ENCODE measurements at places on chromosomes 12 and 14. TPM values are rescaled to one million over a fixed set of nuclear protein-coding genes. Genes with fewer than 3 reads are reported as not detected.

DNA sequence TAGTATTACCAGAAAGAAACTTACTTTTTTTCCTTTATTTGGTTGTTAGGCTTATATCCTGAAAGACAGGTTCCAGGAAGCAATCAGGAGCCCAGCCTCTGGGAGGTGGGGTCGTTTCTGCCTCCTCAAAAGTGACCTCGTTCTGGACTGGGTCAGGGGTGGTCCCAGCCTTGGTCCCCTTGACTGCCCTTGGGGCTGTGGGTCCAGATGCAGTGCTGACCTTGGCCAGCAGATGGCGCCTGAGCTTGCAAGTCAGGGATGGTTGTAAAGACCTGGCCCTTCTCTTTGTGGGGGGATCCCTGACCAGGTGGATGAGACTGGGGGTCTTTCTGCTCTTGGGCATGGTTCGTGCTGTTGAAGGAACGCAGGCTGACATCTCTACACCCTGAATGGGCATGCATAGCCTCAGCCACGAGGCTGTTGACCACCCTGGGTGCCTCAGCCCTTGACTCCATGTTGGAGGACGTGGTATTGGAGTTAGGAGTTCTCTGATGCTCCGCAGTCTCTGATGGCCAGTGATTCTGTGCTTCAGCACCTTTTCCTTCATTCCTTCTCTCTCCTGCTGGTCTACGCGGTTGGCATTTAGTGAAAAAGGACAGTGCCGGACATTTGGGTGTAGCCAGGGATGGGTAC is 62.4 kb downstream of the ADCK1 start:
- peak; percentile 89 for DNase-seq
- H3K4me3 ChIP-seq: no peak overlapping the region
- no peaks in the 10 kb centered on the region for H3K27me3 ChIP-seq
- H3K36me3 ChIP-seq: peaks cover 12% of the 10 kb centered on the region
- H3K27ac ChIP-seq: no peak overlapping the region
- peaks cover 6% of the 10 kb centered on the region for H3K4me1 ChIP-seq

DNA sequence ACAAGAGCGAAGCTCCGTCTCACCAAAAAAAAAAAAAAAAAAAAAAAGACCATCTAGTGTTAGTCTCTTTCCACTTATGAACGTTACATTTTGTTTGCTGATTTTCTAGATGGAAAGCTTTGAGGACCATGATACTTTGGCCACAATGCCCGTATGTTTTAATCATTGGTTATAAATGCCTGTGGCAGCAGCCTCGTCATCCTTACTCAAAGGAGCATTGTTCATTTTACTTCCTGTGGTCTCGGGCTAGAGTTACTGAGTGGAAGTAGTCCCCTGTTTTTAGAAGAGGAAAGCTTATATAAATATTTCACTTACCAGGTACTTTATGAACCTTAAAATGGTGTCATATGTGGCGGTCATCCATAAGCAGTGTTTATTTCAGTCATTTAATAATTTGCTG is 359.9 kb downstream of the AEBP2 start:
- no peak overlapping the region for H3K4me3 ChIP-seq
- H3K4me1 ChIP-seq: peaks cover 3% of the 10 kb centered on the region
- no peak overlapping the region for H3K27ac ChIP-seq
- H3K27me3 ChIP-seq: no peaks in the 10 kb centered on the region
- no peaks in the 10 kb centered on the region for H3K36me3 ChIP-seq
- DNase-seq: no peak

DNA sequence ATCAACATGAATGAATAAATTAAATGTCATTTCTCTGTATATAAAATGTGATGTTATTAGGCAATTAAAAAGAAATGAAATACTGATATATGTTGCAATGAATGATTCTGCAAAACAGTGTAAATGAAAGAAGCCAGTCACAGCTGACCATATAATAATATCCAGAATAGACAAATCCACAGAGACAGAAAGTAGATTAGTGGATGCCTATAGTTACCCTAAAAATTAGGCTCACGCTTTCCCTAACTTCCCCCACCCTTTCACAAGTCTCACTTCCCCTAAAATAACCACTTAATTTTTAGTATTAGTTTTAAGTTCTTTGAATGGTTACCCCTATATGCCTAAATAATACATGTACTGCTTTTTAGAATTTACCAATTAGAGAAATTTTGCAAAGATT is 348.9 kb upstream of the FAR2 start:
- H3K4me3 ChIP-seq: no peak overlapping the region
- H3K27ac ChIP-seq: no peak overlapping the region
- H3K4me1 ChIP-seq: no peaks in the 10 kb centered on the region
- no peaks in the 10 kb centered on the region for H3K27me3 ChIP-seq

DNA sequence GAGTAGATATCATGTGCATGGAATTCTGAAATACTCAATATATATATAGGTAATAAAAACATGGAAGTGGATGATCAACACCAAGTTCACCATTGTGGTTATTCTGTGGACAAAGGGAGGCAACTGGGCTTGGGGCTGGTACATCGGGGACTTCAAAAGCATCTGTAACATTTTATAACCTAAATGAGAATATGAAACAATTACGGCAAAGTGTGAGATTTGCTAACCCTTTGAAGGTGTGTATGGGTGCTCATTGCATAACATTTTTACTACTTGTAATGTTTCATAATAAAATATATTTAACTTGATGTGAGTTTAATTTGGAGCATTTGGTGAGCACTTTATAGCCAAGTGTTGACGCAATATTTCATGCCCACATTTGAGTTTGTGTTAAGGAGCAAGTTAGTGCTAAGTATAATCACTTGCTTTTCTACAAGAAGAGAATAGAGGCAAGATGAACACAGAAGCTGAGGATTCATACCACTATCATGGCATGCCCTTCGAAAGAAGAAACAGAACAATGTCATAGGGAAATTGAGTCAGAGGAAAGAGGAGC is 109.3 kb downstream of the NTN4 start:
- no peaks in the 10 kb centered on the region for H3K4me1 ChIP-seq
- H3K36me3 ChIP-seq: peaks cover 6% of the 10 kb centered on the region
- no peak overlapping the region for H3K27ac ChIP-seq
- H3K4me3 ChIP-seq: no peak overlapping the region
- no peaks in the 10 kb centered on the region for H3K27me3 ChIP-seq

DNA sequence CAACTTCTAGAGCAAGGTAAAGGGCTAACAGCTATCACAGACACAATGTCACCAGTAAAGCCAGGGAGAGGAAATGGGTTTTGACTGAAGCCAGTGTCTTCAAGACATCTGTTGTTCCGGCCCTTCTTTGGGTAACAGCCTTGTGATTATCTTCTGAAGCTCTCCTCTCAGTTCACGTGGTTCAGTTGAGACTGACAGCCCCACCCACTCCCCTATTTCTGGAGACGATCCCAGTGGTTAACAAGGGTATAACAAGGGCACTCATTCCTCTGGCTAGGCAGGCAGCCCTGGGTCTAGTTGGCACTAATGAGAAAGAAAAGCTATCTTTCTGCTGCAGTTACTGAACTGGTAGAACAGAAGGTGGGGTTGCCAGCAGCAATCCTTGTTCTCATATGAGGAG is 6.9 kb downstream of the GNPTAB start:
- DNase-seq: no peak
- H3K27me3 ChIP-seq: no peaks in the 10 kb centered on the region
- H3K4me3 ChIP-seq: no peak overlapping the region
- no peak overlapping the region for H3K27ac ChIP-seq
- H3K4me1 ChIP-seq: peaks cover 2% of the 10 kb centered on the region

GRCh38 chr14:91327250-91327595 is 82.7 kb upstream of the GPR68 start:
- H3K36me3 ChIP-seq: peaks cover 9% of the 10 kb centered on the region
- H3K27me3 ChIP-seq: no peaks in the 10 kb centered on the region
- peak overlapping the region; percentile 35 for H3K27ac ChIP-seq

- peaks cover 7% of the 10 kb centered on the region for H3K27me3 ChIP-seq
- no peaks in the 10 kb centered on the region for H3K36me3 ChIP-seq
- no peak for DNase-seq
- H3K27ac ChIP-seq: no peak overlapping the region
Measured at GRCh38 chr12:115857923-115858322, 419.6 kb downstream of the MED13L start.

IAPP gene
- total RNA-seq: not detected

KRT73 gene
- not detected for total RNA-seq

CCNB1IP1 gene
- total RNA-seq: 122 TPM

PAWR gene
- total RNA-seq: 92.3 TPM
